ENCODE measurements at places on chromosomes 5 and 9.

- no peak for DNase-seq
Measured at GRCh38 chr5:180643191-180643851, 6.1 kb downstream of the FLT4 start.

- no peak for DNase-seq
Measured at GRCh38 chr5:104111632-104112031, 549.0 kb upstream of the NUDT12 start.

DNA sequence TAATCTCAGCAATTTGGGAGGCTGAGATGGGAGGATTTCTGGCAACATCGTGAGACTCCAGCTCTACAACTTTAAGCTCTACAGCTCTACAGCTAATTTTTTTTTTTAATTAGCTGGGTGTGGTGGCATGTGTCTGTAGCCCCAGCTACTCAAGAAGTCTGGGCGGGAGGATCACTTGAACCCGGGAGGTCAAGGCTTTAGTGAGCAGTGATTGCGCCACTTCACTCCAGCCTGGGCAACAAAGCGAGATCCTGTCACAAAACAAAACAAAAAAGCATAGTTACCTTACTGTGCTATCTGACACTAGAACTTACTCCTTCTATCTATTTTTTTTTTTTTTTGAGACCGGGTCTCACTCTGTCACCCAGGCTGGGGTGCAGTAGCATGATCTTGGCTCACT, 6.3 kb upstream of the WDR38 start:
- DNase-seq, result no peak

- no peak for DNase-seq
Measured at GRCh38 chr5:73272351-73272750, 99.4 kb downstream of the TMEM174 start.

DNA sequence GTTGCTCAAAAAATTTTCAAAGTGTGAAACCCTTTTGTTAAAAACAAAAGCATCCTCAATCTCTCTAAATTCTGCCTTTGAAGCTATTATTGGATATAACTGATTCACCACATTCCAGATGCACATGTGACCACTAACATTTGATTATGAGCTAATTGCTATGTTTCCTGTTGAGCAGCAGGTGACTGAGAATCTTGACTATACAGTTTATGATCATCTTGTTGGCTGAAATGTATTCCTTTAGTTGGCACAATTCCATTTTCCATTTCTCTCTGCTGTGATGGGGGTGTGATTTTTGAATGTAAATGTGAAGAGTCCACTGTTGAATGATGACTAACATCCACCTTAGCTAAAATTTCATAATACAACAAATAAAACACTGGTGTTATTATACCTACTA, 10.7 kb downstream of the LYSMD3 start:
- DNase-seq, result no peak

- no peak for DNase-seq
Measured at GRCh38 chr5:147336876-147337275, 102.0 kb downstream of the STK32A start.

GRCh38 chr9:85142968-85143367, 473.4 kb downstream of the NTRK2 start:
- no peak for DNase-seq

DNA sequence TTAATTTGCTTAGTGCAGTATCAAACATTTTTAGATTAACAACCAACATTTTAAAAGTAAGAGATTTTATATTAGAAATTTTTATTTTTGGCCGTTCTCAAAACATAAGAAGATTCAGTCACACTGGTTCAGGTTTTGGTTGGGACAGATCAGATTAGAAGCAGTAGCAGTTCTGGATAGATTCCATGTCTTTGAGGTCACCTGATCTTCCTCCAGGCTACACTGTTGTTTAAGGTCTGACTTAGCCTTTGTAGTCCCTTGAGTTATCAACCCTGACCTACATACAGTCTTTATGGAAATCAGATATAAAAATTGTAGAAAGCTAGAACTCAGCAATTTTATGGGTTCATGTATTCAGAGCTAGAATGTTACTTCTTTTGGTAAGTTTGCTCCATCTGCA, 910.0 kb upstream of the WWC1 start:
- no peak for DNase-seq

DNA sequence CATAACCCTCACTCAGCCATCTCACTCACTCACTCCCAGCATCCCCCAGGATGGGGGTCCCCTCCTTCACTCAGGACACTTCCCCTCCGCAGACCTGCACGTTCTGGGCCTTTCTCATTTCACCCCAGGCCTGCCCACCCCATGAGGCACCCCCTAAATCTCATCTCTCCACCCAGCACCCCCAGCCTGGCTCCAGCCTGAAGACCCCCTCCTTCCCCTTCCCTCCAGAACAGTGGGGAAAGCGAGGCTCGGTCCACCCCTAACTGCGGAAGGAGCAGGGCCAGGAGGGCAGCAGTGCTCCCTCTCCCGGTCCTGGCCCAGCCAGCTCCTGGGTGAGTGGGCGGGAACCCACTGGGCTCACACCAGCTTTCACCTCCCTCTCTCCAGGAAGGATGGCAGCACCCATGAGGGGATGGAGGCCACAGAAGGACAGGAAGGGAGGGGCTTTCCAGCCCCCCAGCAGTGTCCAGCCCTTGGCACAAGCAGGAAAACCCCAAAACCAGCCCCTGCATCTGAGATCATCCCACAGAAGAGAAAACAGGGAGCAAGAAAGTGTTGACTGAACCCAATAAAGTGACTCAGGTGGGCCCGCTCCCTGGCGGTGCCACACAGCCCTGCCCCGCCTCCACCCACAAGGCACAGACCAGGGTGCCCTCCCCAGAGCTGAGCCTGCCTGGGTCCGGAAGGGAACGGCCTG, 55.0 kb downstream of the LRSAM1 start:
- DNase-seq, result no peak

DNA sequence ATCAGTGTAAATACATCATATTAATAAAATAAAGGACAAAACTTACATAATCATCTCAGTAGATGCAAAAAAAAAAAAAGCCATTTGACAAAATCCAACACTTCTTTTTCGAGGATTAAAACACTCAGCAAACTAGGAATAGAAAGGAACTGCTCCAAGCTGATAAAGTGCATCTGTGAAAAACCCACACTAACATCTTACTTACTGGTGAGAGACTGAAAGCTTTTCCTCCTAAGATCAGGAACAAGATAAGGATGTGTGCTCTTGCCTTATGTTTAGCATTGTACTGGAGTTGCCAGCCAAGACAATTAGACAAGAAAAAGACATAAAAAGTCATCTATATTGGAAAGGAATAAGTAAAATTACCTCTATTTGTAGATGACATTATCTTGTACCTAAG, 120.2 kb upstream of the SAP30L start:
- DNase-seq, result no peak

GRCh38 chr9:35364817-35365585, 124.9 kb upstream of the RUSC2 start:
- DNase-seq, result no peak

GRCh38 chr5:95070453-95070852, 214.4 kb downstream of the MCTP1 start:
- no peak for DNase-seq

GRCh38 chr9:115015018-115015635, 84.7 kb upstream of the TNFSF8 start:
- no peak for DNase-seq

DNA sequence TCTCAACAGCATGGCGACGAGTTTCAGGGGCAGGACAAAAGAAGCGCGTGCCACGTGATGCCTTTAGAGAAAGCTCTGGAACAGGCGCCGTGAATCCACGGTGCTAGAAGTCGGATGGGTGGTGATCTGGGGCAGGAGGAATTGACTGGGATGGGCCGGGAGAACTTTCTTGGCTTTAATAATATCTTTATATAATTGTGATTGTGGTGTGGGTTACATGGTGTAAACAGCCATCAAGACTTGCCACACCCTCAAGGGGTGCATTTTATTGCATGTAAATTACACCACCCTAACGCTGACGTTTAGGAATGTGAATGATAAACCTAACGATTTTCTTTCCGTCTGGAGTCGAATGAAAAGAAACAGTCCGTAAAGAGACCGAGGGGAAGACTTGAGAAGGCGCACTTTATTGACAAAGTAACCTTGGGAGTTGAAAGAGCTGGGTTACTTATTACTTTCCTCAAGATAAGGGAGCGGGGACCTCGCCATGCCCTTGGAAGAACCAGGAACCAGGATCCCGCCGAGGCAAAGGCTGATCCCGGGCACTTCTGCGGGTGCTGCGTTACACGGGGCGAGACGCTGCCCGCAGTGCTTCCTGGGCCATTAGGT, 8.5 kb downstream of the NRARP start:
- no peak for DNase-seq

DNA sequence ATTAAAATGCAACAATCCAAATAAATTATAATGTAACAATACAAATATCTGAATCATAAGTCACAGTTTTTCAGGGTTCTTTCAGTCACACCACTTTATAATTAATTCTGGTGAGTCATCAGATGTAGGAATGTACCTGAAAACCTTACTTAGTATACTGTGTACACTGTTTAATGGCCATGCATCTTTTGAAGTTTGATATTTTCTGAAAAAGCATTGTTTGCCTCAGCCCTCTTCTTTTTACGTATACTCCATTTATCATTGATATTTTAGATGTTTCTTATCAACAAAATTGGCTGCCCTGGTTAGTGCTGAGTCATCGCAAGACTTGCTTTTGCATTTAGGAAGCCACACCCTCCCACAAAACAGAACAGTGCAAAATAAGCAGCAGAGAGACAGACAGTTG, 218.6 kb downstream of the PJA2 start:
- peak; percentile 15 for DNase-seq

DNA sequence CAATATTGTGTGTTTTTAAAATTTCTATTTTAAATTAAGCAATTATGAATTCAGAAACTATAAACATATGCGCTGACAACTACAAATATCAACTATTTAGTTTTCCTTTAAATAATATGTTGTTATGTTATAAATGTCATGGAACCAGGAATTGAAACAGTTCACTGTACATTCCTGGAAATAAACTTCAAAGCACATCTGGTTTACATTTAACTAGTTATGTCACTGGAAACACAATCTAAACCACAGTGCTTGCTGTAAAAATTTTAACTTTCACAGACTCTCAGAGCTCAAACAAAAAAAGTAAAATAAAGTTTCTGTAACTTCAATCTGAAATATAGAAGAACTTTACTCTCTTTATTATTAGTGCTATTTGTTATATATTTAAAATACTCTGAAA, 179.2 kb downstream of the FBN2 start:
- no peak for DNase-seq

DNA sequence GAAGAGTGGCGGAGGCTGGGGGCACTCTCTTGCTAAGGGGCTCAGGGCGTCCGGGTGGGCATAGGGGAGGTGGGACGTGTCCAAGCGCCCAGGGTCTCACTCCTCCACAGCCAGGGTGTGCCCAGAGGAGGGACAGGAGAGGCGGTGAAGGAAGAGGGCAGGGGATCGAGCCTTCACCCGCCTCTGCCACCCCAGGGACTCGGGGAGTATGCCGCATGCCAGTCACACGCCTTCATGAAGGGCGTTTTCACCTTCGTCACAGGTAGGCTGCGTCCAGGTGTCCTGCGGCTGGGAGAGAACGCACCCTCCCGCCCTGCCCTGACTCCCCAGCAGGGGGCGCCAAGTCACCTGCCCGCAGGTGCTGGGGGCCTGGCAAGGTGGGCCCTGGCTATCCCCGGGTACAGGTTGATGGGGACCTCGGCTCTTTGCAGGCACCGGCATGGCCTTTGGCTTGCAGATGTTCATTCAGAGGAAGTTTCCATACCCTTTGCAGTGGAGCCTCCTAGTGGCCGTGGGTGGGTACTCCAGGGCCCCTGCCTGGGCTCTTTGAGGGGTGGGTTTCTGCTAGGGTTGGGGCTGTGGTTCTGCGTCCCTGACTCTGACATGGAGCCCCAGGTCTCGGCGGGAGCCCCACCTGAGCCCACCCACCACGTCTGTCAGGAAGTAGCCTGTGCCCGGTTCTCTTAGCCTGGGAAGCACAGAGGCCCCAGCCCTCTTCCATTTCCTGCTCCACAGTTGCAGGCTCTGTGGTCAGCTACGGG, 552 bp downstream of the TMEM141 start:
- no peak for DNase-seq

GRCh38 chr9:134624621-134625181, 16.9 kb upstream of the COL5A1 start:
- DNase-seq, result no peak

GRCh38 chr9:128275198-128276007, at the start of gene GOLGA2:
GOLGA2 (minus strand) TSS chr9:128276007; CDS start chr9:128275976, 31 bp downstream.
- DNase-seq, result no peak

DNA sequence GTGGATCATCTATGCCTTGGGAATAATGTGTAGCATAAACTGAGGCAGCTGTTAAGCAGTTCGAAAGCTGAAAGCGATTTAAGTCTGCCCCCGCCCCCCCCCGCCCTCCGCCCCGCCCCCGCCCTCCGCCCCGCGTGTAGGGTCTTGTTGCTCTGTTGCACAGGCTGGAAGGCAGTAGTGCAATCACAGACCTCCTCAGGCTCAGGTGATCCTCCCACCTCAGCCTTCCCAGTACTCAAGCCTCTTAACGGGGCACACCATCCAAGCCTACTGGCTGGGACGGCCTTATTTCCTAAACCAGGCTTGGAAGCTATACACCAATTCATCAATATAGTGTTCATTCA, 945 bp downstream of the ANKDD1B start:
- DNase-seq, result no peak

DNA sequence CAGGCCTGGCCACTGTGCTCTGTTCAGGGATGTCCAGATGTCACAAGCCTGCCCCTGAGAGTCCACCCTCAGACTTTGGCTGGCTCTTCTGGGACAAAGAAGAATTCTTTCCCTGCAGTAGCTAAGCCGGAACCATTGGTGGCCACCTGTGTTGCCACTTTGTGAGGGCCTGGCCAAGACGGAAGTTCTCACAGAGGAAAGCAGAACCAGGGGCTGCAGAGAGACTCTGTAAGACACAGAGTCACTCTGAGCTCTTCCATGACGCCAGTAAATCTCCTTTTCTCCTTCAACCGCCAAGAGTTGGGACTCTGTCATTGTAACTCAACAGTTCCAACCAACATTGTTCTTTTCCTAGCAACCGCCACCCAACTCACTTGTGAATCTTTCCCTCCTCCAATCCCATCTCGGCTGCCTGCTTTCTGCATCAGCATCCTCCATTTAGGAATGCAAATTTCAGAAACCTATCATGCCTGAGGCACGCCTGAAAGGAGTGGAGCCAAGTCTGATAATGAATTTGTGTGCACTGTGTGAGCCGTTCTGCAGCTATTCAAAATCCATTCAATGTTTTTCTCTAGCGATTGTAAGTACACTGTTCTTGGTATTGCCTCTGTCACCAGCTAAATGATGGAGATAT, 37.8 kb upstream of the ATP6V1G1 start:
- DNase-seq, result peak; percentile 18

DNA sequence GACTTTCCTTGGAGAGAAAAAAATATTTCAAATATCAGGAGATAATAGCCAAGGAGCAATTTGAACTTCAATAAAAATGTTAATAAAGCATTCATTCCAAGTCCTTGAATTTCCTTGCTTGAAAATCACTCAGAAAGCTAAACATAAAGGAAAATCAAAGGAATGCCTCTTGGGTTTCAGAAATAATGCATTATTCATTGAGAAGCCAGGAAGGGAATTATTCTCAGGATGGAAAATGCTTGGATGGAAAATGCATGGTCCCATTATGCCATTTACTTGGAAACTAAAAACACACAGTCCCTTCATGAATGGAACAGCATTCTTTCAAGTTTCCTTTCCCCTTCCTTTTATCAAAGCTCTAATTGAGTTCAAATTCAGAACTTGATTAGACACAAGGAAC, 160.9 kb downstream of the LPAR1 start:
- no peak for DNase-seq
